ENCODE measurements at places on chromosomes 16 and 17.

- DNase-seq, result no peak
Observed at GRCh38 chr16:3696425-3697218, 20.7 kb downstream of the TRAP1 start.

GRCh38 chr16:79994418-79994817, 393.9 kb upstream of the MAF start:
- DNase-seq, result no peak

GRCh38 chr16:67658849-67659674, 998 bp downstream of the ACD start:
- no peak for DNase-seq

GRCh38 chr17:6069539-6070429, at the start of gene WSCD1:
Gene WSCD1, plus strand, starts transcription at chr17:6070379. Its CDS starts 10,280 bp downstream, at chr17:6080659.
- DNase-seq, result no peak

DNA sequence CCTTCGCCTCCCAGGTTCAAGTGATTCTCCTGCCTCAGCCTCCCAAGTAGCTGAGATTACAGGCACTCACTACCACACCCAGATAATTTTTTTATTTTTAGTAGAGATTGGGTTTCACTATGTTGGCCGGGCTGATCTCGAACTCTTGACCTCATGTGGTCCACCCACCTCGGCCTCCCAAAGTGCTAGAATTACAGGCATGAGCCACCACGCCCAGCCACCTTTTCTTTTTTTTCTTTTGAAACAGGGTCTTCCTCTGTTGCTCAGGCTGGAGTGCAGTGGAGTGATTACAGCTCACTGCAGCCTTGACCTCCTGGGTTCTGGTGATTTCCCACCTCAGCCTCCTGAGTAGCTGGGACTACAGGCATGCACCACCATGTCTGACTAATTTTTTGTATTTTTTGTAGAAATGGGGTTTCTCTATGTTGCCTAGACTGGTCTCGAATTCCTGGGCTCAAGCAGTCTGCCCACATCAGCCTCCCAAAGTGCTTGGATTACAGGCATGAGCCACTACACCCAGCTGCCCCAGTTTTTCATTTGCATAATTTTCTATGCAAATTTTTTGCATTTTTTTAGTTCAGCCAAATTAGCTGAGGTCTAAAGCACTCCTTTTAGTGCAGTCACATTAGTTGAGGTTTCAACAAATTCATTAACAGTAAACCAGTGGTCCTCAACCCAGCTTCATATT, 11.3 kb downstream of the WWP2 start:
- DNase-seq, result no peak

DNA sequence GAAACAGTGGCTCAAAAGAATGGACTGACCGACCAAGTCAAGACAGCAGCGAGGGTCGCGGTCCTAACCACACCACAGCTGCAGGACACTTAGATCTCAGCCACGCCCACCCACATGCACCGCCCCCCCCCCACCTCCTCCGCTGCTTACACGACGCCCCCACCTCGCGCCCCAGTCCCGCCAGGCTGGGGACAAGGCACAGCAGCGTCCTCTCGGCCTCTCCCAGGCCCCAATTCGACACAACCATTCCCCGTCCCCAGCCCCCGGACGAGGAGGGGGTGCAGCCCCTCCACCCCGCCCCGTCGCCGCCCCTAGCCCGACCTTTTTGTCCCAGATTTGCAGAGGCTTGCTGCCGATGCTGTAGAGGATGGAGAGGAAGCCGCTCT, 477 bp downstream of the CFAP20 start:
- peak; percentile 12 for DNase-seq

- DNase-seq, result no peak
Observed at GRCh38 chr17:50055055-50055425, 870 bp upstream of the ITGA3 start.

DNA sequence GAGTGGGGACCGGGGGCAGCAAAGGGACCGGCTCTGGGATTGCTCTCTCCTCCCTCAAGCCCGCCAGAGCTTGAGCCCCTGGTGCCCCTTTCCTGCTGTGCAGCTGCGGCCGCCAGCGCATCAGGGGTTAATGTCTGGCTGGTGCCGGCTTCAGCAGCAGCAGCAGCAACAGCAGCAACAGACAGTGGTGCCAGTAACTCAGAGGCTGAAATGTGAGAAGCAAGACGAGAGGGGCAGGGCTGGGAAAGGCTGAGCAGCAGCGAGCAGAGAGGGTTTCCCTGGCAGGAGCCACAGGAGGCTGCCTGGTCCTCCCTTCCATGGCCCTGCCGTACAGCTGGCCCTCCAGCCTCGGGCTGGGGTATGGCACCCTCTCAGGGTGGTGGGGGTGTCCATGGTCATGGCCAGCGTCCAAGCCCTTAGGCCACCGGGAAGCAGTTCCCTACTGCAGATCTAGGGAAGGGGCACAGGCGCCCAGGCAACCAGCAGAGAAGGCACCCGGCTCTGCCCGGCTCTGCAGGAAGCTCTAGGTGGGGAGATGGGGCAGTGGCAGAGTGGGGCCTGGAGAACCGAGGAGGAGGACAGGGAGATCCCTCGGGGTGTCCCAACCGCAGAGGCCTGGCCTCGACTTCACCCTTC, 21.1 kb upstream of the TFAP4 start:
- no peak for DNase-seq

DNA sequence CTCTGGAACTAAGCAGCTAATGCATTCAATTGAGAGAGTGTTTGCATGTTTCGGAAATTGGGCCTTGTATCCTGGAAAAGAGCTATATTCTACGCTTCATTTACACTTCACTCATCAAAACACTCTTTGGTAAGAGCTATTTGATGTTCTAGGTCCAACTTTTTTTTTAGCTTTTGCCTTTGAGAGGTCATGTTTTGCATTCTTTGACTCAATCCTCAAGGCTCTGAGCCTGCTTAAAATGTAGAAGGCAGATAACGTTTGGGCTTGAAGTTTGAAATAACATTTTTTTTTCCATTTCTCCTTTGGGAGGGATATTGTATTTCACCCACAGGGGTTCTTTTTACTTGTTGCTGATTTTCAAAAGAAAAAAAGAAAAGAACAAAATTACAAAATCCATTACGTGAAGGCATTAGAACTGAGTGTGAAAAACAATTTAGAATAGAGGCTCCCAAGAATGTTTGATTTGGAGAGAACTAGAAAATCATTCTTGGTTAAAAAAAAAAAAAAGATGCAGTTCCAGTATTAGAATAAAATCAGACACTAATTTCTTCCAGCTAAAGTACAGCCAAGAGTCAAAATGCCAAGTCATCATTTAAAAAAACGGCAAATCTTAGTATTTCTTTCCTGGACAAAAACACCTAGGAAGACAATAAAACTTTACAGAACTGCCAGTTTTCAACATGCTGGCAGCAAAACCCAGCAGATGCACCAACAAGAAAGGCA, 268.5 kb downstream of the GRIN2A start:
- DNase-seq, result no peak

- DNase-seq, result no peak
Observed at GRCh38 chr16:53056392-53056881, 1.6 kb downstream of the CHD9 start.

DNA sequence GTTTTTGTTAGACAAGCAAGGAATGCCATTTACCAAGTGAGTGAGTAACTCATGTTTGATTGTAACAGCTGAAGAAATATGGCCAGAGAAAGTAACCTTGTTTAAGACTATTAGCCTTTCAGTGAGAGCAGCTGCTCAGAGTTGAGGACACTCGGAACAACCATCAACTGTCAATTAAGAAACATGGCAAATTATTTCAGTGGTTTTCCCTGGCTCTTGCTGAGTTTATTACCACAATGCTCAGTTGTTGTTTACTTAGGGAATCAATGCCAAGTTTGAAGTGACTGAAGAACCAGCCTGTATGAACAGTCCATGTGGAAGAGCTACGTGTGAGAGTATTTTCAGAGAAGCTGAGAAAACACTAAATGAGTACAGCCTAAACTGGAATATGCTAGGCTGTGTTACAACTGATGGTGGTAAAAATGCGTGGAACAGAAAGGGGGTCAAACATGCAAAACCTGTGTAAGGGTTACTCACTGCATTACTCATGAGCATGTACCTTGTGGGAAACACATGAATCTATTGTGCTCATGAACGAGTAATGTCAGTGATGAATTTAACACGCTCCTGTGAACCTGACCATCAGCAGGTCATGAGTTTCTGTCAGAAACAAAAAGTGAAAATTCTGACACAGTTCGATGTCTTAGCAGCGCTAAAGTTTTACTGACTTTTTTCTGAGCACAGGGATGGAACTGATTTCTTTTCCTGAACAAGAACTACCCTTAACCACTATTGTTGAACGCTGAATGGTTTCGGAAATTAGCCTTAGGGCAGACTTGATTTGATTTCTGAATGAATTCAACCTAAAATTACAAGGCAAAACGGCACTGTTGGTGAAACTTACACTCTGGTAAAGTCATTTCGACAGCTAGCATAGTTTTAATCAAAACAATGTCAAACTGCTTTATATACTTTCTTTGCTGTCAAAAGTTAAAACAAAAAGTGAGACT, 33.5 kb downstream of the GNA13 start:
- no peak for DNase-seq

DNA sequence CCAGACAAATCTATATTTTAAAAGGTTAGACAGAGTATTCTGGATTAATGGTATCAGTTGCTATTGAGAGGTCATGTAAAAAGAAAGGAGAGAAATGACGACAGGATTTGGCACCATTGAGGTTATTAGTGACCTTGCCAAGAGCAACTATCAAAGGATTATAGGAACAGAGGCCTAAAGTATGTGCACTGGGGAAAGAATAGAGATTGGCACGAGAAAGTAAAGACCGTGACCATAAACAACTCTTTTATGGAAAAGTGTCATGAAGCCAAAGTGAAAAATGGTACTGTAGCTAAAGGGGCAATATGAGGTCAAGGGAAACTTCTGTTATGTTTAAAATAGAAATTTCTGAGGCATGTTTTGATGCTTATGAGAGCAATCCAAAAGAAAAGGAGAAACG, 115.2 kb upstream of the KIF2B start:
- DNase-seq, result no peak

- DNase-seq, result no peak
Observed at GRCh38 chr16:68991075-68991474, 114.4 kb upstream of the HAS3 start.

DNA sequence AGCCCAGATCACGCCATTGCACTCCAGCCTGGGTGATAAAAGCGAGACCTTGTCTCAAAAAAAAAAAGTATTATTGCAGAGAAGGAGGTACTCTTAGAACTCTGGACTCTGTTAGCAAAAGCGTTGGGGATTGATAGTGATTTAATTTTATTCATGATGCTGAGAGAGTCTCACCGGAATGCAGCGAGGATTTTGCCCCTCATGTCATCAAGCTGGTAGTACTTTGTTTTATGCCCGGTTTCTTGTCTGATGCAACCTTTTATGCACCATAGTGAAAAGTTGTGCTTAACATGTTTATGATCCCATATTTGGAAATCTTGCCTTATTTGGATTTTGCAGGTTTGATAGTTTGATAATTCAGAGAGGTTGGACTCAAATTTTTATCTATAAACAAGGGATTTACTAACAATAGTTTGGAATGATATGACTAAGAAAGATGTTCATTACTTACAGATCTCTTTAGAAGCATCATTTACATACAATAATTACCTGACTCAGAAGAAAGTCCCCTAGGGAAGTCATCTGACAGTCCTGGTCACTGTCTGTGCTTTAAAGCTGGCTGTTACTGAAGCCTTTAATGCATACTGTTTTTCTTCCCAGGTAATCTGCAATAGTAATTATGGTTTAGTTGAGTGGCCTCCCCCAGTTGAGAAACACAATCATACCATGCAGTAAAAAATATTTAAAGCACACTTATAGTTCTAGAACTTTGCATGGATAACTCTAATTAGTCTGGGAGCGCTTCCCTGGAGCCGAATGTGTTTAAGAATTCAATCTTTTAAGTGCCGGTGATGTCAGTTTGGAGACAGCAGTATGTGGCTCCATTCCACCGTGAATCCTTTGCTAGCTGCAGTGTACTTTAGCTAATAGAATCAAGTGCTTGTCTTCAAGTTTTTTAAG, 120.9 kb downstream of the PRKCA start:
- no peak for DNase-seq

DNA sequence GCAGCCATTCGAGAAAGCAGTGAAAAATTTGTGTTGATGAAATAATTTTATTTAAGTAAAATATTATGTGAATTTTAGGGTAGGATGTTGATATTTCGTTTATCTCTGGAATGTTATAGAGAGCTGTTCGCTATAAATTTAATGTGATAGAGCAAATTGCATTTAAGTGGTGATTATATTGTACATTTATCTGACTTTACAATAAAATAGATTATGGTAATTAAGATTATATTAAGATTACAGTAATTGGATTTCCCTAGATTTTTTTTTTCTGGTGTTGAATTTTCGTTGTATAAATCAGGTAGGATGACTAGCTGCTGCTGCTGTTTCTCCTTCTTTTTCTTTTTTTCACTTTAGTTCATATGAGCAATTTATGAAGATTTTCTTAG, 71.0 kb downstream of the AATF start:
- no peak for DNase-seq

DNA sequence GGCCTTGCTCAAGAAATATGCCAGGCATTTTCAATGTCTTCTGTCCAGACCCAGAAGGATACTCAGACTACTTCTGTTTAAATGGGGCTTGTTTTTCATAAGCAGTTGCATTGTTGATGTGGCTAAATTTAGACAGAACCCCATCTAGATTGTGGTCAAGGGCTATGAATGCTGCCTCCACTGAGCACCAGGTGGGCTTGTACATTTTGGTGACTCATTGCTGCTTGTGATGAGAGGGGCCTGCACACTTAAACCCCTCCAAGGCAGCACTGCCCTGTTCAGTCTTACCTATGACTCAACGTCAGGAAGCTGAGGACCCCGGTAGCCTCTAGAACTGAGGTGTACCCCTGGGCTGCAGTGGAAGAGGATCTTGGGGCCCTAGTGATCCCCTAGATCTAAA, 144.0 kb downstream of the PRKCA start:
- DNase-seq, result no peak

- DNase-seq, result peak; percentile 18
Observed at GRCh38 chr17:77542551-77543490, 402.1 kb downstream of the SEC14L1 start.

DNA sequence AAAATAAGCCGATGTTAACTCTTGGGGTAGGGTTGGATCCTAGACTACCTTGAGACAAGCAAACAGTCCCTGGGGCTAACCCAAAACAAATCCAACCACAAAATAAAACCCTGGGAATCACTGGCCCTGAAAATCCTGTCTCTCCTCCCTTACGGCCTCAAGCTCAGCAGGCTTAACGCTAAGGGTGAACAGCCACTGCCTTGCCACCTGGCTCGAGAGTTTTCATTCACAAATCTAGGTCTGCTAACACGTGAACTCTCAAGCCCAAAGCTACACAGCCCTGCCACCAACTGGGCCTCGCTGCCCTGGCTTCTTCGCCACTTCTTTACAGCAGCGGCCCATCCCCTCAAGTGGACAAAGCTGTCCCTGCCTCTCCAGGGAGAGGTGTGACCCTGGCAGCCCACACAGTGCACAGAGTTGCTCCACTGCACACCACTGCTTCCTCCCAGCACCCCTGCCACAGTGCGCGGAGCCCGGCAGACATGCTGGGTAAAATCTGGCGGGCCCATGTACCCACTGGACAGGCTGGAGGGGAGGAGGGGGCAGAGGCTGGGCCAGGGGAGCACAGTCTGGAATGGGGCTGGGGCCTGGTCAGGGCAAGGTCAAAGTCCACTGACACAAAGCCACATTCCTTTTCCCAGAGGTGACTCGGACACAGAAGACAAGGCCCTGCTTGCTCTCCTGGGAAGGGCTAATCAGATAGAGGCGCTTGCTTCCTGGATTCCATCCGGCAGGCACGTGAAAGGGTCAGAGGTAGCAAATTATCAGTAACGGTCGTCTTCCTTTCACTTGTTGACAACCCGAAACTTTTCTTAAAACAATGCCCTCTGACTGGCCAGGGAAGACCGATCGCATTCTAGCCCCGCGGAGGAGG, 996 bp downstream of the PCYT2 start:
- DNase-seq, result no peak

GRCh38 chr16:56424791-56425438, 430 bp downstream of the AMFR start:
- no peak for DNase-seq

All from activated CD8-positive, alpha-beta memory T cell treated with anti-CD3 and anti-CD28 coated beads for 48 hours (primary cell).